ENCODE measurements at places on chromosomes 16 and 17.

GRCh38 chr17:49343273-49343672, 18.8 kb downstream of the ZNF652 start:
- no peak for DNase-seq

DNA sequence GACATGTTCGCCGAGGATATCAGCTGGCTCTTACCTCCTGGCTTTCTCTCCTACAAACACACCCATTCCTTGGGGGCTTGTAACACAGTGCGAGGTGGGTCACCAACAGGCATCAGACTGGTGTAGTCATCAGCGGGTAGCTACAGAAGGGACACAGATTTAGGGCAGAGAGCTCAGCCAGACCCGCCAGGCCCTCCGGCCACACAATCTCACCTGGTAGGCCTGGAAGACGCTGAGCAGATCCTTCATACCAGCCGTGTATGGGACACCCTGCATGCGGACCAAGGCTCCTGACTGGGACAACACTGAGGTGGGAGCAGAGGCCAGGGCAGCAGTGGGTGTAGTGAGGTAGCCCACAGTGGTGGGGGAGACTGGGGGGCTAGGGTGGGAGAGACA, 5.8 kb downstream of the ESRP2 start:
- DNase-seq: no peak

DNA sequence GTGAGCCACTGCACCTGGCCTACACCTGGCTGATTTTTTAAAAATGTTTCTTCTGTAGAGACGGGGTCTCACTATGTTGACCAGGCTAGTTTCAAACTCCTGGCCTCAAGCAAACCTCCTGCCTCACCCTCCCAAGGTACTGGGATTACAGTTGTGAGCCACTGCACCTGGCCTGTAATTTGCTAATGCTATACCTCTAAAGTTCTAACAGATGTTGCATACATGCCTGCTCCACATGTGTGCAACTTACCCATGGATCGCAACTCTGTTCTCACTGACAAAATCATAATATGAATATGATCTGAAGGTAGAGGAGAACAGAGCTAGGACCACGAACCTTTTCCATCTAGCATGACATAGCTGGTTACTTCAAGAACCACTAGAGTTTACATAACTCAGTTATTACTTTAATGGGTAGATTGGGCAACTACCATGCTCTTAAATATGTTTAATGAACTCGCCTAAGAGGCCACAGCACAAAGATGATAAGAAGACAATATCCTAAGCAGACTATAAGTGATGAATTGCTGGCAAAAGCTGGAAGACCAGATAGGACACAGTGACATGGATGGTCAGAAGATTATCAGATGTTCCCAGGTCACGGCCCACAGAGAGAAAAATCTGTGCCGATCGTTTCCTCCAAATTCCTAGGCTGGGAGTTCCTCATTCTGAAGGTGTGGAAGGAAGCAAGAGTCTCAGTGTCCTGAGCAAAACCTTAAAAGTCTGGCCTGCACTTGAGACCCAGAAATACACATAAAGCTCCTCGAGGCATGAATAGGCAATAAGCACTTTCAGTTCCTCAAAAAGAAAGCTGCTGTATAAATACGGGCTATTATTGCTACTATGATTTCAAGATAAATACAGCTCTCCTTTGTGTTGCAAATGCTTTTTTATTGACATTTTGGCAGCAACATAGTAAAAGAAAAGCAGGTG, 53.6 kb upstream of the ICAM2 start:
- no peak for DNase-seq

- no peak for DNase-seq
Measured at GRCh38 chr17:71633391-71633849, 487.4 kb upstream of the SOX9 start.

DNA sequence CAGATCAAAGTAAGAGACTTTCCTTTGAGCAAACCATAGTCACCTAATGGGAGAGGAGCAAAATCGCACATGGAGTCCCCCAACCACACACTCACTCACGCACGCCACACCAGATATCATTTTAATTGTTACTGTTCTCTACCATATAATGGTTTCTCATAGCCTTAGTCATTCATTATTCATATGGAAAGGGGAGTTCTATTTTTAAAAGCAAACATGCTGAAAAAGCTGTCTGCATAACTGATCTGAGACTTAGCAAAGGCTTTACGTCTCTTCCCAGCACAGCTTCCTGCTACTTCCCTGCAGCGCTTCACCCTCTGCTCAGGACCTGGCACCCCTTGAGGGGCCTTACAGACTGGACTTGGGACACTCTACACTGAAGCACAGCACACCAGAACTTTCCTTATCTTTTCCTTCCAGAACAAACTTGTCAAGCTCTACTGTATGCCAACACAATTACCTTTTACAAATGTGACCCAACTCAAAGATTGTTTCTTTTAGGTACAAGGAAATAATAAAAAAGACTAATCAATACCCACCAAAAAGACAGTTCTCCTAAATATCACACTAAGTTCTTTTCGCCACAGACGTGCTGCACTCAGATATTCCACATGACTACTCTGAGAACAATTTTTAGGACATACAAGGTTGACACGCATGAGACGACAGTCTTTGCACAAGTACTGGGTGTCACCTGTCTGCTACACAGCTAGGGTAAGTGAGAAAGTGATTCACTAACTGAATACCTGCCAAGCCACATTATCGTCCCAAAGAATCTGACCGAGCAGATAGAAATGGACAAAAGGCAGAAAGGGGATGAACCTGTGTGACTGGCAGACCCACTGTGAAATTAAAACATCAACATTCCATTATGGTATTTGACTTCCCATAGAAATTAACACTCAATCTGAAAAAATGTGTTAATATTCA, 21.5 kb downstream of the SRP68 start:
- no peak for DNase-seq
